Stimulated activated naive B cell treated with anti-CD40 and anti-IgM and Interleukin-4, amounts not matched to agents 10 μg/mL and 1 μg/mL and 100 μg/mL, for 72 hours (primary cell): ENCODE measurements at places on chromosomes 7 and 10.
A peak's percentile ranks its signal among the peaks of the same experiment; 100 is the strongest.

DNA sequence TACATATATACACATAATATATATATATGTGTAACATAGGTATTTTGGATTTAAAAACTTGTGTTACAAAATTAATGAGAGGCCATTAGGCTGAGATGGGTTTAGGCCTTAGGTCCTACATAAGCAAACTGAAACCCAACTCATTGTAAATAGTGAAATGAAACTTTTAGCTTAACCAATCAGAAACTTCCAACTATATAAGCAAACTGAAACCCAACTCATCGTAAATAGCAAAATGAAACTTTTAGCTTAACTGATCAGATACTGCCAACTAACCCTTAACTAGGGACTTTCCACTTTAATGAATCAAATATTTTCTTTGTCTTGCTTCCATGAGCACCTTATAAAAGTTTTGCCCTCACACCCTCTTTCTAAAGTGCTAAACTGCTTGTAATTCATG is 17.3 kb upstream of the SAMD9L start:
- DNase-seq, result no peak

DNA sequence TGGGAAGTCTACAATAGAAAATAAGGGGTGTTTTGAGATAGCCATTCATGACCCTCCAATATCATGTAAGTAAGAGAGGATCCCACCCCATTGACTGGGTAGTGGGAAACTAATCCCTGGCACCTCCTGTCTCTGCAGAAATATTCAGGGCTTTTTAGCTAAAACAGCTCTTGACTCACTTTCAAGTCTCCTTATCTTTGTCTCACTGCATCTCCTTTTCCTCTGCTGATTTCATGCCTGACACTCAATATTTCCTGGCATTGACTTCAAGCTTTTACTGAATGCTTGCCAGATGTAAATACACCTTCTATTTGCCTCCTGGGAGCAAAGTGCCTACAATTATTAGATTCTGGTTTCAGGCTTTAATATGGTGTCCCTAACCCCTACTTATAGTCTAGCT is 57.1 kb downstream of the CHRM2 start:
- DNase-seq, result no peak

- DNase-seq, result peak; percentile 40
Observed at GRCh38 chr7:16644636-16645592, 640 bp downstream of the ANKMY2 start.

GRCh38 chr7:111561654-111561903 is 713 bp downstream of the IMMP2L start:
- no peak for DNase-seq

DNA sequence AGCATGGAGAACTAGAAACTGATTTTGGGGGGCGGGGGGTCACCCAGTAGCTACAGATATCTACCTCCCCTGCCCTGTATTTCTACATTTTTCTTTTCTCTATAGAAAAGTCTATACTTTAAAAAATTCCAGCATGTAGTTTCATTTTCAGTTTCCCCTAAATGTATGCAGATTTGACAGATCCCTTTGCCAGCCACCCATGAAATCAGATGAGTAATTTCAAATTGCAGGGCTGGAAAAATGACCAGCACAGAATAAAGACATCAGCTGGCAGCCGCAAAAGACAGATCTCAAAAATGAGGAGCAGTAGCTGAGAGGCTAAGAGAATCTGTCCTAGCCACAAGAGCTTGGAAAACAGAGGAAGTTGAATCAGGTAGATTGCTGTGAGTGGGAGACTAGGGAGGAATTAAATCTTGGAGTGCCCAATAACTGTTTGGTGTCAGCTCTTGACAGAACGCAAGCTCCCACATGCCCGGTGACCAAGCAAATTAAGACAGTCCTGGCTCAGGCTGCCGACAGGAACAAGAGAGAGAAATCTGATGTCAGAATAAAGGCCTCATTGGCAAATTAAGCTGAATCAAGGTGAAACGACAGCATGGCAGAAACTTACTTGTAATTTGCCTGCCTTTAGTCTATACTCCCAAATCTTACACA is 24.5 kb downstream of the ADRB1 start:
- DNase-seq, result no peak

GRCh38 chr10:91930939-91931338 is 7.4 kb downstream of the BTAF1 start:
- DNase-seq, result no peak

- DNase-seq, result no peak
Observed at GRCh38 chr7:28903730-28904577, 54.2 kb downstream of the TRIL start.

DNA sequence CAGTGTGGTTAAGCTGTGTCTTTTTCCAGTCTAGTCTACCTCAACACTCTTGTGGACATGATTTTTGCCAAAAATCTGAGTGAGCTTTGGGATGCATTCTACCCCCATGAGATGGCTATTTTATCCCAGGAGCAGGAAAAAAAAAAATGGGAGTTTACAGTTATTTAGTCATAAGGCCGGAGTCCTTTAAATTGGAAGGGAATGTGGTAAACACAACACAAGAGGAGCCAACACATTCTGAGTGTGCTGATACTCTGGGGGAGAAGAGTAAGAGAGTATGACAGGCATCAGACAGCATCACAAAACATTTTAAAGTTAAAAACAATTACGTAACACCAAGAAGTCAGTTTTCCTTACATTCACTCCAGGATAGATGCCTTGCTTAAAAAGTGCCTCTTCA is 46.1 kb downstream of the C1GALT1 start:
- no peak for DNase-seq

- no peak for DNase-seq
Observed at GRCh38 chr7:97418312-97418711, 300.8 kb downstream of the SDHAF3 start.

DNA sequence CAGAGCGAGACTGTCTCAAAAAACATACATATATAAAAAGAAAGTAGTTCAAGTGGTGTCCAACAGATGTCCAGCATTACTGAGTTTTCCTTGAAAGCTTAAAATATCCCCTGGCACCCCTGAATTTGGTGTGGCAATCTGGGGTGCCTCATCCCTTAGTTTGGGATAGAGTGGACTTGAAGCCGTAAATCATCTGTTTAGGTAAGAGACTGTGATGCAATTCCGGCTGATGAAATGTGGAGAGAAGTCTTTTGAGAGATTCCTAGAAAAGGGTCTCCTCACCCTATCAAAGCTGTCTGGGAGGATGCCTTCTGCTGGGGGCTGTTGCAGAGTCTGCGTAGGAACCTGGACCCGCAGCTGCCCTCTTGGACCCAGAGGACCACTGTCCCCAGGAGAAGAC is 408.0 kb downstream of the RPS24 start:
- no peak for DNase-seq
